ENCODE measurements at places on chromosomes 12 and 14.

- no peak overlapping the region for H3K27ac ChIP-seq
- no peak overlapping the region for H3K4me3 ChIP-seq
- peaks cover 6% of the 10 kb centered on the region for H3K4me1 ChIP-seq
- no peaks in the 10 kb centered on the region for H3K27me3 ChIP-seq
Measured at GRCh38 chr12:50181691-50182090, 14.5 kb upstream of the CERS5 start.

- no peaks in the 10 kb centered on the region for H3K4me1 ChIP-seq
- no peak overlapping the region for H3K4me3 ChIP-seq
- no peaks in the 10 kb centered on the region for H3K36me3 ChIP-seq
- no peak for ATAC-seq
- no peak overlapping the region for H3K27ac ChIP-seq
Measured at GRCh38 chr12:72957454-72957853, 685.3 kb downstream of the TRHDE start.

- H3K27ac ChIP-seq, result no peak overlapping the region
- ATAC-seq, result no peak
- H3K4me3 ChIP-seq, result no peak overlapping the region
- H3K4me1 ChIP-seq, result no peaks in the 10 kb centered on the region
Measured at GRCh38 chr12:92270521-92270920, 124.9 kb upstream of the BTG1 start.

DNA sequence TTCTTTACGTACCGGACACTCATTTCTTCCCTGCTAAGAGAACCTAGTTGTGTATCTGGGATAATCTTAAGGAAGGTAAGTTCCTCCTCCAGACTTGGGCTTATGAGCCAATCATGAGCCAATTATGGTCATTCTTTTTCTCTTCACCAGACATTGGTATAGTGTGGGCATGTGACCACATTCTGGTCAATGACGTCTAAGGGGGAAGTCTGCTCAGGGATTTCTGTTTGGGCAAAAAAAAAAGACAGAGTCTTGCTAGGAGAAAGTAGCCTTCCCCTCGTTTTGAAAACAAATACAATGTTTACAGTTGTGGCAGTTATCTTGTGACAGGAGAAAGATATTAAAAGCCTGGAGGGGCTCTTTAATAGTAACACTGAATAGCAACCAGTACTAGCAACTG lies 20.1 kb upstream of the PLXNC1 start:
- no peak overlapping the region for H3K4me3 ChIP-seq
- no peaks in the 10 kb centered on the region for H3K36me3 ChIP-seq
- ATAC-seq, result no peak
- H3K27ac ChIP-seq, result no peak overlapping the region

GRCh38 chr12:59736786-59737185 lies 141.0 kb downstream of the SLC16A7 start:
- no peak overlapping the region for H3K4me3 ChIP-seq
- no peaks in the 10 kb centered on the region for H3K27me3 ChIP-seq
- H3K27ac ChIP-seq, result no peak overlapping the region
- ATAC-seq, result no peak
- H3K36me3 ChIP-seq, result peaks cover 13% of the 10 kb centered on the region

DNA sequence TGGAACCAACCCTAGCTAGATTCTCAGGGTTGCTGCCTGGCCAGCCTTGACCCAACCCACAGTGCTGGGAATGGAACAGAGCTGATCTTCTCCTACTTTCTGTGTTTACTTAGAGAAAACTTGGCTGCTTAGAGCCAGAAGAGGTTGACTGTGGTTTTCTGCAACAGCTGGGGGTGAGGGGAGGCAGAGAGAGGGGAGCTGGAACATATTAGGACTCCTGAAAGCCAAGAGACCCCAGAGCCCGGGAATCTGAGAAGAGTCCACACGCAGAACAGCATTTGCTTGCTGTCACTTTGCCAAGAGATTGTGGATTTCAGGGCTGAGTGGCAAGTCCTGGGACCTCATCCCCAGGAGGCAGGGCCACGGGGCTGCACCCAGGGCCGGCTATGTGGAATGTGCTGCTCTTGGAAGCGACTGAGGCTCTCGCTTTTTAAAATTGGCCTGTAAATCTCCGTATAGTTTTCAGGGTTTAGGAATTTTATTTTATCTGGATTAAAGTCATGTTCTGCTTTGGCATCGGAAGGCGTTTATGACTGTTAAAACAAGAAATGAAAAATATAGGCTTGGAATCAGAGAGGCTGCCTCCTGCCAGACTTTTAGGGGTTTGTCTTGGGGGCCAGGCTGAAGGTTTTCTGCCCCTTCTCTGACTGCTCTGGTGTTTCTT lies 22.3 kb upstream of the MED13L start:
- peaks cover 15% of the 10 kb centered on the region for H3K4me1 ChIP-seq
- peak overlapping the region; percentile 76 for H3K27ac ChIP-seq
- H3K27me3 ChIP-seq, result no peaks in the 10 kb centered on the region
- no peak overlapping the region for H3K4me3 ChIP-seq
- peak; percentile 28 for ATAC-seq

GRCh38 chr14:92670160-92670559 lies 78.3 kb downstream of the LGMN start:
- no peaks in the 10 kb centered on the region for H3K4me1 ChIP-seq
- H3K4me3 ChIP-seq, result no peak overlapping the region
- peaks cover 52% of the 10 kb centered on the region for H3K36me3 ChIP-seq
- no peak overlapping the region for H3K27ac ChIP-seq

GRCh38 chr12:80017261-80017870 lies 82.0 kb upstream of the OTOGL start:
- no peaks in the 10 kb centered on the region for H3K36me3 ChIP-seq
- no peak for ATAC-seq
- peaks cover 9% of the 10 kb centered on the region for H3K4me1 ChIP-seq
- peak overlapping the region; percentile 77 for H3K27ac ChIP-seq
- no peak overlapping the region for H3K4me3 ChIP-seq

- no peak overlapping the region for H3K27ac ChIP-seq
- H3K36me3 ChIP-seq, result no peaks in the 10 kb centered on the region
- no peaks in the 10 kb centered on the region for H3K4me1 ChIP-seq
Measured at GRCh38 chr14:101186544-101186943, 283.0 kb upstream of the RTL1 start.

GRCh38 chr12:76881142-76881541 lies 2.3 kb upstream of the CSRP2 start:
- no peaks in the 10 kb centered on the region for H3K27me3 ChIP-seq
- no peak for ATAC-seq
- H3K4me3 ChIP-seq, result no peak overlapping the region

- H3K4me3 ChIP-seq, result no peak overlapping the region
- H3K4me1 ChIP-seq, result no peaks in the 10 kb centered on the region
- H3K36me3 ChIP-seq, result no peaks in the 10 kb centered on the region
- no peaks in the 10 kb centered on the region for H3K27me3 ChIP-seq
- H3K27ac ChIP-seq, result no peak overlapping the region
Measured at GRCh38 chr12:41769810-41770209, 374.9 kb downstream of the GXYLT1 start.

DNA sequence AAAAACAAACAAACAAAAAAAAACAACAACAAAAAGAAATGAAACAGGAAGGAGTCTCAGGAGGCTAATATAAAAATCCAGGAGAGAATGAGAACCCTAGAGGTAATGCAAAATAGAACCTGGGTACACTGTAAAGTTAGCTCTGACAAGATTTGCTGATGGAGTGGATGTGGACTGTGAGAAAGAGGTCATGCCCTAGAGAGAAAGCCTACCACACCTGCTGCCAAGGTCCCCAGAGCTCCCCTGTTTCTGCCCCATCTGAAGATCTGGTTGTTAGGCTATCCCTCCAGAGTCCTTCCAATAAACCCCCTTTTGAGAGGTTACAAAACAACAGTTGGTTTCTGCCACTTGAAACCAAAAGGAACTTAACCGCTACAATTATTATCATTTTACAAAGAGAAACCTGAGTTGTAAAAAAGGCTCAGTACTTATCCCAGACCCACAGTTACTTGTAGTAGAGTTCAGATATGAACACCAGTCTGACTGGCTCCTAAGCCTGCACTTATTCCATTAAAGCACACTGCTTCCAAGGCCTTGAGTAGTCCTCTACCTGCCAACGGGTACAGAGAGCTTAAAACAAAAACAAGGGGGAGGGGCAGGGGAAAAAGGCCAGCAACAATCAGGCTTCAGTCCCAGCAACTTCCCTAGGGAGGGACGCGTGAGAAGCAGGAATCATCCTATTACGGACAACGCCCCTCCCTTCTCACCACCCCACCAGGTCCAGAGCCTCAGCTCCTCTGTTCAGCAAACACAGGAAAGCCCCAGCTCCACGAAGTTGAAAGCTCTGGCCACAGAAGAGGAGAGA lies 27.7 kb downstream of the PPP1R13B start:
- peak; percentile 94 for ATAC-seq
- peak overlapping the region; percentile 13 for H3K4me3 ChIP-seq
- no peaks in the 10 kb centered on the region for H3K36me3 ChIP-seq
- H3K27me3 ChIP-seq, result no peaks in the 10 kb centered on the region
- peak overlapping the region; percentile 80 for H3K27ac ChIP-seq
- H3K4me1 ChIP-seq, result peaks cover 28% of the 10 kb centered on the region

Measured in gastroesophageal sphincter (tissue), 4 donors.